Body of pancreas (tissue), 4 donors: ENCODE measurements at places on chromosomes 3 and 15.

GRCh38 chr15:24919446-24919845 lies 35.3 kb upstream of the SNRPN start:
- no peak for DNase-seq

GRCh38 chr15:45181491-45182285 lies 6.1 kb downstream of the SHF start:
- no peak for DNase-seq

- no peak for DNase-seq
These were observed 76.1 kb downstream of the ARNT2 start for GRCh38 chr15:80480171-80480811.

DNA sequence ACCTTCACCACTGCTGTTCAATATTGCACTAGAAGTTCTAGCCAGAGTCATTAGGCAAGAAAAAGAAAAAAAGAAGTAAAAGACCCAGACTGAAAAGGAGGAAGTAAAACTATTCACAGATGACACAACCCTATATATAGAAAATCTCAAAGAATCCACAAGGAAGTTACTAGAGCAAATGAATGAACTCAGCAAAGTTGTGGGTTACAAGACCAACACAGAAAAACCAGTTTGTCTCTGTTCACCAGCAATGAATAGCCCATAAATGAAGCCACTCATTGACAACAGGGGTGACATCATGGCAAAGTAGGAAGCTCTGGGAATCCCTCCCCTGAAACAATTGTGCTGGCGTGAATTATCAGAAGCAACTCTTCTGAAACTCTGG lies 4.6 kb downstream of the CFAP100 start:
- DNase-seq, result no peak

- DNase-seq, result no peak
These were observed 94.8 kb upstream of the TLE3 start for GRCh38 chr15:70192490-70192889.

DNA sequence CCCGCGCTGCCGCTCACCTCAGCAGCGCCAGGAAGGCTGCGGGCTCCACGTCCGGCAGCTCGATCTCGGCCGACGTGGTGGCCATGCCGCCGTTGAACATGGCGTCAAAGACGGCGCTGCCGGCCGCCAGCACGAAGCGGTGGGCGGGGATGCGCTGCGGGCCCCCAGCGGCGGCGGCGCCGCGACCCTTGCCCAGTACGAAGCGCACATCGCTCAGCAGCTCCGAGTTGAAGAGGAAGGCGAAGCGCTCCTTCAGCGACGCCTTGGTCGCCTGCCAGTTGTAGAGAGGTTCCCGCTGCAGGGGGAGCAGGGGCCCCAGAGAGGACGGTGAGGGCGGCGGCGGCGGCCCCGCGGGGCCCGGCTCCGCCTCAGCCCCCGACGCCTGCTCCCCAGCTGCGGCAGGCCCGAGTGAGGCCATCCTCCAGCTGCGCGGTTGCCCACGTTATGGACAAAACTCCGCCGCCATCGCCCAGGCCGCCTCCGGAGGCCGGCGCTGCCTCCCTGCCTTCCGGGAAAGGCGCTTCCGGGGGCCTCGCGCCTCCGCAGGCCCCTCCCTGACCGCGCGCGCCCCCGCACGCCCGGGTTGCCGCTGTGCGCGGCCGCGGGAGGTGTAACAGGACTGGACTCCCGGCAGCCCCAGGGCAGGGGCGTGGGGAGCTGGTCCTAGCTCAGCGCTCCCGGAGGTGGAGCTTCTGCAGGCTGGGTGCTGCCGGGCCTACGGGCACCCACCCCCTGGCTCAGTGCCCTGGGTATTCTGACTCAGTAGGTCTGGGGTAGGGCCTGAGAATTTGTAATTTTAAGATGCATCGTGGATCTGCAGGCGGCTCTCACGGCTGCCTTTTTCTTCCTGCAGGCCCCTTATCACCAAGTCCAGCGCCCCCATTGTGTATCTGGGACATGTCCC lies at the start of gene BTBD1:
Gene BTBD1 (minus strand): TSS at position 519 of the 904 bp plus-strand sequence. CDS start 101 bp downstream, at position 418.
- DNase-seq, result peak; percentile 94

- no peak for DNase-seq
These were observed 25.2 kb downstream of the TSEN2 start for GRCh38 chr3:12509466-12509865.
